ENCODE measurements at places on chromosomes 16 and 17.

- no peak for DNase-seq
Measured at GRCh38 chr16:51931653-51932052, 615.3 kb downstream of the TOX3 start.

- DNase-seq: no peak
Measured at GRCh38 chr16:73064994-73065545, 17.1 kb upstream of the ZFHX3 start.

- DNase-seq: no peak
Measured at GRCh38 chr16:90077757-90078578, 837 bp upstream of the PRDM7 start.

DNA sequence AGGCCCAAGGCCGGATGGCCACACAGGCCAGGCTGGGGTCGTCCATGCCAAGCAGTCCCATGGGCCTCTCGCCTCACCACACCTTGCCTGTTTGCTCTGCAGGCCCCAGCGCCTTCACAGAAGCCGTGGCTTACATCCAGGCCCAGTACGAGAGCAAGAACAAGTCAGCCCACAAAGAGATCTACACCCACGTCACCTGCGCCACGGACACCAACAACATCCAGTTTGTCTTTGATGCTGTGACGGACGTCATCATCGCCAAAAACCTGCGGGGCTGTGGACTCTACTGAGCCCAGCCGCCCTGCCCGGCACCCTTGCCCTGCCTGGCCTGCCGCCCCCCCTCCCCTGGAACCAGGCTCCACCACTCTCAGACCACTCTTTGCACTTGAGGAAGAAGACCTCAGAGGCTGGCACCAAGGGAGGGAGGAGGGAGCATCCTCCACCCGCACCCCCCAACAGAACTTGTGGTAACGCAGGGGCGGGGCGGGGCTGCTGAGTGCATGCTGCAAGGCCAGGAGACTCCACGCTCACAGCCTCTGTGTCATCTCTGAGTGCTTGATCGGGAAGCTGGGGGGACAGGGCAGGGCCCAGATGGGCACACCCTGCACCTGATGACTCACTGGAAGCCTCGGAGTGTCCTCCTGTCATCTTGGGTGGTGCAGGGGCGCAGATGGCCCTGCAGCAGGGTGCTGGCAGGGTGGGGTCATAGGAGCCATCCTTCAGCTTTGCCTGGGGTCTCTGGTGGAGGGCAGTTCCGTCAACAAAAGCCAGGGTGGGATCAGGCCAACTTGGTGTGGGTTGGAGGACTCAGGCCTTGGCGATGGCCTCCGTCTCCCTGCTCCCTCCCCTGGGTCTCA lies 81.5 kb downstream of the AMFR start:
- DNase-seq: no peak

DNA sequence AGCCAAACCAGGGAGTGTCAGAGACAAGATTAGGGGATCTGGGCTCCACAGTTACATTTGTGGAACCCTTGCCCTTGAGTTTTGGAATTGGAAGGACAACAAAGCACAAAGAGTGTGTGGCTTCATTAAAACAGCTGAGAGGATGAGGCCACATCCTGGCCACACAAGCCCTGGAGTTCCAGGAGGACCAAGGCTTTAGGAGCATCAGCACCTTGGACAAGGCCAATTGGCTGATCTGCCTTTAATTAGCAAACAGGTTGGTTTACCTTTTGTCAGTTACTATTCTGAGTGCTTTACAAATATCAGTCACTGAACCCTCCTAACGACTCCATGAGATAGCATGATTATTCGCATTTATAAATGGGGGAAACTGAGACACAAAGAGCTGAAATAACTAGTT lies 54.7 kb downstream of the SLC6A2 start:
- DNase-seq: no peak

DNA sequence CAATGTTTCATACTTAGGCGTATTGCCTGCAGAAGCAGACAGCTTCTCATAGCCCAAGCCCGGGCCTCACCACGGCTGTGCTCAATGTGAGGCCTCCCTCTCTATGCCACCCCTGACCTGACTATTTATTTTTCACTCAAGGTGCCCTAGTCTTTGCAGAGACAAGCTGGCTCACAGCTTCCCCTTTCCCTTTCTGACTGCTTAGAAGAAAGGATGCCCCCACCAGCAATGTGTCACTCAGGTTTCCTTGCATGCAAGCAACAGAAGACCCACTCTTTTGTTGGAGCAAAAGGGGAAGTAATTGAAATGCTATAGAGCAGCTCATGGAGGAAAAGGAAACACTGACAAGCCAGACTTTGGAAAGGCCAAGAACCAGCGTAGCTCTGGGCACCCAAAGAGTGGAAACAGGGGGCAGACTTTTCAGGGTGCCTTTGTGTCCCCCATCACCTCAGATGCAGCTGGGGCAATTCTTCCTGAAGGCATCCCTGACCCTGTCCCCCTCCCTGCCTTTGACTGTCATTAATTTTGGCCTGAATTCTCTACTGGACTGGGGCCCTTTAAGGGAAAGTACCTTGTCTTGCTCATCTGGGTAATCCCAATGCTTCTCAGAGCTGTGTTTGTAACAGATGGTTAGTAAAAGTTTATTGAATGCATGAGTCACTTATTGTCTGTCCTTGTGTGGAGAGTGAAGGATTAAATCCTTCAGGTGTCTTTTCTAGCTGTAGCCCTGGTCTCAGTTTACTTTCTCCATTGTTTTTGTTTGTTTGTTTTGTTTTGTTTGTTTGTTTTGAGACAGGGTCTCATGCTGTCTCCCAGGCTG lies 17.8 kb downstream of the RGS9 start:
- no peak for DNase-seq

GRCh38 chr17:48715496-48716399 lies 6.6 kb downstream of the PRAC1 start:
- DNase-seq: no peak

DNA sequence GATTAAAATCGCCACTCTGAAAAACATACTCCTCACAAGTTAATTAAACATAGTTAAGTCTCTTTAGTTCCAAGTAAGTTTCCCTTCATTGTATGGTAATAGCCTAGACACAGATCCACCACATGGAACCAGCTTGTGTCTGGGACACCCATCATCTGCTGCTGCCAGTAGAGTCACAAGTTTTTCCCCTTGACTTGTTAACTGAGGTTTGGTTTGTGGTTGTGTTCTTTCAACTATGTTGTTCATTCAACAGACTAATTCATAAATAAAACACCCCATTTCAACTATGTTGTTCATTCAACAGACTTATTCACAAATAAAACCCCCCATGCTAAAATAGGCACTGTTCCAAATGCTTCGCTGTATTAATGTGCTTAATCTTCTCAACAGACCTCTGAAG lies 24.4 kb downstream of the YWHAE start:
- DNase-seq: no peak

DNA sequence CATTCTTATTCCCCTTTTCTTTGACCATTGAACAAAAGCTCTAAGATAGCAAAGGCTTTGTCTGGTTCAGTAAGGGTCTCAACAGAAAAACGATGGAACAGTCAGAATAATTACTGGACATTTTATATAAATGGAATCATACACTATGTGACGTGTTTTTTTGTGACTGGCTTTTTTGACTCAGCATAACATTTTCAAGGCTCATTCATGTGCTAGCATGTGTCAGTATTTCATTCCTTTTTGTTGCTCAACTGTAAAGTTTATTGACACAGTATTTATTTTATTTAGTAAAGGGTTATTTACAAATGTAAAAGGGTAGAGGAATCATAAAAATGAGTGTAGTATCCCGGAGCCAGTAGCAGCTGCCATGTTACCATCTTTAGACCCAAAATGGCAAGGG lies 226.2 kb downstream of the CDRT15L2 start:
- no peak for DNase-seq

- DNase-seq: no peak
Measured at GRCh38 chr16:11133344-11133943, 122.6 kb downstream of the SOCS1 start.

DNA sequence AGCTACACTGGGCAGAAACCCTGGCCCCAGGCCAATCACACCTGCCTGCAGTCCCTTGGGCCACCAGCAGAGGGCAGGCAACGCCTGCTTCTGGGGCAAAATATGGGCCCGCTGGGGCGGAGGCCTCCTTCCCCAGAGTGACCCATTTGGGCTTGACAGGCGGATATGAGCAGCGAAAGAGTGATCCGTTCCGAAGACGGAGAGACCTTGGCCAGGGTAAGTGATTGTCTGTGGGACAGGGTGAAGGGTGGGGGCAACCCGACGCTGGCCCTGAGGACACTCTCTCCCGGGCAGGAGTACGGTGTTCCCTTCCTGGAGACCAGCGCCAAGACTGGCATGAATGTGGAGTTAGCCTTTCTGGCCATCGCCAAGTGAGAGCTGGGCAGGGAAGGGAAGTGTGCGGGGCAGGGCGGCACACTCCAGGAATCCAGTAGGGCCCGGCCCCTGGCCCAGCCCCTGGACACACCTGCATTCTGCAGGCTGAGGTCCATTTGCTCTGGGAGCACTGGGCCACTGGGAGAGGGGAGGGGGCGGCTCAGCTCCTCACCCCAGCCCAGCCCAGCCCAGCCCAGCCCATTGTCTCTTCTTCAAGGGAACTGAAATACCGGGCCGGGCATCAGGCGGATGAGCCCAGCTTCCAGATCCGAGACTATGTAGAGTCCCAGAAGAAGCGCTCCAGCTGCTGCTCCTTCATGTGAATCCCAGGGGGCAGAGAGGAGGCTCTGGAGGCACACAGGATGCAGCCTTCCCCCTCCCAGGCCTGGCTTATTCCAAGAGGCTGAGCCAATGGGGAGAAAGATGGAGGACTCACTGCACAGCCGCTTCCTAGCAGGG lies 3.5 kb upstream of the NHERF1 start:
- peak; percentile 95 for DNase-seq

DNA sequence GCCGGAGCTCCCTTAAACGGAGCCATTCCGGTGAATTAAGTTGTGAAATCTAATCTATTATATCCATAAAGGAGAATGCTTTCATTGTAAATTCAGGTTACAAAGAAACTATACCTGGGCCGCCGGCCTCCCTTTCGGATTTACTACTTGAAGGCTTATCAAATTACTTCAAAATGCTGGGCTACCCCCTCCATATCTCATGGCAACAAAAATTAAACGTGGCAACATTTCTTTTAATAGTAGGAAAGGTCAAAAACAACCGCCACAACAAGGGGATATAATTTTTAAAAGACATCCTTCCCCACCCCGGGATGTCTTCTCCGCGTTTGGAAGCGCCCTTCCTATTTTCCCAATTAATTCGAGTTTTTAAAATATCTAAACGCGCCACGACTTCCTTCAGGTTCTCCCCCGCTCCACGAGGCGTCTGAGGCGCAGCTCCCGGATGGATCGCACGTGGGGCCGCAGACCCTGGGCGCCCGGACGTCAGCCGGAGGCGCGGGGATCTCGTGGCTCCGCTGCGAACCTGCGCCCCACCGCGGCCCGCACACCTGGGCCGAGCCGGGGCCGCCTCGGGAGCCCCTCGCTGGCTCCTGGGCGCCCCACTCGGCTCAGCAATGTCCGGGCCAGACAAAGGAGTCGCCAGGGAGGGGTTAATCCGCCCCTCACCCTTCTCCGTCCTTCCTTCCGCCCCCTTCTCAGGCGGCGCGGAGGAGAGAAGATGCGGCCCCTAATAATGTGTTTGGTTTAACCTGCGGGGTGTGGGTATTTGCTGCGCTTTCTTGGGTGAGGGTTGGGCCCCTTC lies 47.4 kb upstream of the SLC38A10 start:
- DNase-seq: no peak

GRCh38 chr17:36675250-36675649 lies 73.9 kb downstream of the MRM1 start:
- no peak for DNase-seq

DNA sequence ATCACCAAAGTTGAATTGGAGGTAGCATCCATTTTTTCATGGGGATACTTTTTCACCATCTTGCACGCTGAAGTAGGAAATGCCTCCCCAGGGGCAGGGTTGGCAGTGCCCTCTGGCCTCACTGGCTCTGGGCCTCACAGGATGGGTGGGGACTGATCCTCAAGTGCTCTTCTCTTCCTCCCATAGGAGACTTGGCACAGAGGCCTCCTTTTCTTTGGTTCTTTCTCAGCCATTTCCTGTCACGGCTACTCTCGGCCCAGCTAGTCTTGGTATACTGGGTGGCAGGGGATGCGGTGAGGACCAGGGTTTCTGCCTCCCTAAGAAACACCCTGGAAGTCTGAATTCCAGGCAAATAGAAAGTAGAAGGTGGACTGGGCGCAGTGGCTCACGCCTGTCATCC lies 58.2 kb downstream of the PECAM1 start:
- DNase-seq: no peak

- DNase-seq: no peak
Measured at GRCh38 chr17:5560361-5560988, 23.8 kb downstream of the NLRP1 start.

- peak; percentile 10 for DNase-seq
Measured at GRCh38 chr17:82358465-82359350, at the start of gene TEX19. Gene TEX19 (plus strand): TSS chr17:82359247. CDS start chr17:82362151, 2,904 bp downstream.

GRCh38 chr16:2233872-2234812 lies 2.1 kb upstream of the DNASE1L2 start:
- no peak for DNase-seq

- no peak for DNase-seq
Measured at GRCh38 chr17:32627239-32627996, 140.6 kb downstream of the CDK5R1 start.

GRCh38 chr16:17252064-17252463 lies 218.7 kb downstream of the XYLT1 start:
- DNase-seq: no peak

GRCh38 chr16:78993346-78993745 lies 607.2 kb downstream of the MAF start:
- no peak for DNase-seq

DNA sequence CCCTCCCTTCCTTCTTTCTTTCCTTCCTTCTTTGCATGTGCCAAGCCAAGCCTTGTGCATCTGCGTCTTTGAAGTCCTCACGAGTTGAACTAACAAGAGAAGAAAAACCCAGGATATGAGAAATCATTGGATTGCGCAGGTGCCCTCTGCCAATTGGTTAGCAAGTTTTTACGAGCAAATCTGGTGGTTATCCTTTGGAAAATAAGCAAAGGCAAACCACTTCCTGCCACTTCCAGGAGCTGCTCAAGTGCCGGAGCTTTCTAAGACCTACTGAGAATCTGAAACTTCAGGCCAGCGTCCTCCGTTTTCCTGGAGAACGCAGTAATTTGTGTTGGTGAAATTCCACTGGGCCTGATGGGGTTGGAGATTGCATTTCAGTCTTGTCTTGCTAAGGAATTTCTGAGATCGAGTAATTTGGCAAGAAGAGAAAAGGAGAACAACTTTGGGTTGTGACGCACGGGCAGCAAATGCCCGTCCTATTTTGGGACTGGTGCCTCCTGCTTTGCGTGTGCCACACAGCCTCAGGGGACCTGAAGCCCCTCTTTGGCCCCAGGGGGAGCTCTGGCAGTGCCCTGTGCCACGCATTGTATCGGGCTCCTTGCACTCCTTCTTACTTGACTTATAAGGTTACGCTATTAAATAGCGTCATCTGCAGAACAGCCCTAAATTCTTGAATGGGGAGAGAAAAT lies 56.4 kb downstream of the CMIP start:
- no peak for DNase-seq

DNA sequence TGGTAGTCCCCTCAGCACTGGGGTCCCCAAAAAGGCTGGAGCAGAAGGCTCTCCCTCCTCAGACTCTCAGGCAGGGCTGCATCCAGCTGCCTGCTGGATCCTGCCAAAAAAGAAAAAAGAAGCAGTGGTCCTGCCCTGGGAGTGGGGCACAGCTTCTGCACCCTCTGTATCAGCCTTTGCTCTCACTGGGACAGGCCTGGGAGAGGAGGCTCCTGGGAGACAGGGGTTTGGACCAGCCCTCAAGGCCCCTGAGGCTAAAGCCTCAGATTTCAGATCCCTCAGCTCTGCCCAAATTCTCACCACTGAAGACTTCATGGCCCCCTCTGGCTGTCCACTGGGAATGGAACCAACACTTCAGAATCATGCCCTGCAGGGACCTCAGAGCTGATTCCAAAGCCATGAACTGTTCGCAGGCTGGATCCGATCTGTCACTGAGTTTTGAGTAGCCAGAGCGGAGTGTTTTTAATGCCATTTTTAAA lies 96.9 kb downstream of the C16orf78 start:
- DNase-seq: no peak
